ENCODE measurements at places on chromosomes 4 and X.

DNA sequence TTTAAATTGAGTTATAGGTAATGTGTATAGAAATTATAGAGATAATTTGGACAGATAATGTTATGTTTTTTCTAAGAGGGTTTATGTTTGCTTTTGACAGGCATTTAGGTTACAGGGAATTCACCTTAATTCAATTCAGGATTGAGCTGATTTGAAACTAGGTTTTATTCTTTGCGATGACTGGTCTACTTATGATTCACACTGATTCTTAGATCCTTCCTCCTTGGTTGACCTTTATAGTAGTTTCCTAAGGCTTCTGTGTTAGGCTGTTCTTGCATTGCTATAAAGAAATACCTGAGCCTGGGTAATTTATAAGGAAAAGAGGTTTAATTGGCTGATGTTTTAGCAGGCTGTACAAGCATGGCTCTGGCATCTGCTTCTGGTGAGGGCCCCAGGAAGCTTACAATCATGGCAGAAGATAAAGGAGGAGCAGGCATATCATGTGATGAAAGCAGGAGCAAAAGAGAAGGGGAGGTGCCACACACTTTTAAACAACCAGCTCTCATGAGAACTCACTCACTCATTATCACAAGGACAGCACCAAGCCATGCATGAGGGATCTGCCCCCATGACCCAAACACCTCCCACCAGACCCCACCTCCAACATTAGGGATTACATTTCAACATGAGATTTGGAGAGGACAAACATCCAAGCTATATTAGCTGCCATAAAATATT, 155.0 kb upstream of the SFRP2 start:
- DNase-seq = no peak

DNA sequence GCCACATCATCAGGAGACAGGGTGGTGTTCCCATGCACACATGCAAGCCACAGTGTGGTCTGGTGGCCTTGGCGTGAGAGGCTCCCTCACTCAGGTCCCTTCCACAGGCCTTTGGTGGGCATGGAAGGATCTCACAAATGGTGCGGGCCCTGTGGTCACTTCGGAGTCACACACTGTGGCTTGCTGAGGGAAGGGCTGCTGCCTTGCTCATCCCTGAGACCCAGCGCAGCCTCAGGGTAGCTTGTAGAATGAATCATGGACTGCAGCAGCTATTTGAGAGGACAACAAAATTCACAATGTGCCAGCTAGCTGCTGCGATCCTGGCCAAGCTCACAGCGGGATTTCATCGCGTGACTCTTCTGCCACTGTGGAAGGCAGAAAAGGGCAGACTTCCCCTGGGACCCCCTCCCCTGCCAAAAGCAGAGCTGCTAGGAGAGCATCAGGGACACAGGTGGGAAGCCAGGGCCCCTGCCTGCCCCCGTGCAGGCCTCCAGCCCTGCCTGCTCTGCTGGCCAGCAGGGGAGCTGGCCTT, 106.4 kb downstream of the ABLIM2 start:
- no peak for DNase-seq

- no peak for DNase-seq
Measured at GRCh38 chr4:128542047-128542446, 254.4 kb upstream of the PGRMC2 start.

- DNase-seq = no peak
Measured at GRCh38 chrX:38614485-38614884, 53.1 kb downstream of the TSPAN7 start.

DNA sequence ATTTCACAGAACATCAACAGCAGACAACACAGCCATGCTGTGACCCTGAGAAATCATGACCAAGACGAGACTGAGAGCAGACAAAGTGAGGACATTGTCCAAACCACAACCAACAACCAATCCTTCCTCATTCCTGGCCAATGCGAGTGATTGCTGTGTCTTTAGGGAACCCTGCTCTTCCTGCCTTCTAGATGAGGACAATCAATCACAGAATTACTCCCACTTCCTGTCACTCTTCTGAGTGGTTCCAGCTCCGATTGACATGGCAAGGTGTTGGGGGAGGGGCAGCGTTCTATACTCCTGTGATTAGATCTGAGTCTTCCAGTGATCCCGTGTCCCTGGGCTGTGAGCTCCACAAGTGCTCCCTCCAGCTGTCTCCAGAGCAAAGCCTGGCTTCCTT, 227.8 kb downstream of the STIM2 start:
- no peak for DNase-seq

DNA sequence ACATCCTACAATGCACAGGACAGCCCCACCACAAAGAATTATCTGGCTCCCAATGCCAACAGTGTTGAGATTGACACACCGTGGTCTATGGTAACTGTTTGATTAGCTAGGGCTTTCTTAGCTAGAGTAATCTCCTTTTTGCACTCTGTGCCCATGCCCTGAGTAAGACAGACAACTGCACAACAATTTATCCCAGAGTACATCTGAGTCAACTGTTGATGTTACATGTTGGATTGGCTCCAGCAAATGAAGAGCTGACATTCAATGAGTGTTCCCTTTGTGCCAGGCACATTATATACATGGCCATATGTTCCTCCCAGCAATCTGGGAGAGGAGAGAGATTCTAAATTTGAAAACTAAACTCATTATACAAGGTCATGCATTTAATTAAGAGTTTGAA, 3.9 kb upstream of the FAM9C start:
- DNase-seq = peak; percentile 71

- DNase-seq = peak; percentile 94
Measured at GRCh38 chr4:55947912-55948725, 626 bp upstream of the CEP135 start.

GRCh38 chrX:10759141-10759799, 138.9 kb upstream of the MID1 start:
- DNase-seq = no peak

GRCh38 chr4:60812811-60813210, 387.3 kb upstream of the ADGRL3 start:
- DNase-seq = no peak

- DNase-seq = no peak
Measured at GRCh38 chrX:17412692-17413091, 37.7 kb downstream of the NHS start.

- no peak for DNase-seq
Measured at GRCh38 chr4:41329361-41329760, 72.6 kb downstream of the UCHL1 start.

GRCh38 chr4:181646864-181647263, 596.3 kb upstream of the TENM3 start:
- peak; percentile 43 for DNase-seq

GRCh38 chrX:97909245-97909644, 1025.5 kb downstream of the RPA4 start:
- DNase-seq = no peak

GRCh38 chr4:39609454-39609931, 29.2 kb downstream of the SMIM14 start:
- no peak for DNase-seq

- peak; percentile 89 for DNase-seq
Measured at GRCh38 chr4:8191136-8191747, 7.8 kb upstream of the SH3TC1 start.

GRCh38 chr4:101086801-101087586, 260.3 kb downstream of the PPP3CA start:
- no peak for DNase-seq

DNA sequence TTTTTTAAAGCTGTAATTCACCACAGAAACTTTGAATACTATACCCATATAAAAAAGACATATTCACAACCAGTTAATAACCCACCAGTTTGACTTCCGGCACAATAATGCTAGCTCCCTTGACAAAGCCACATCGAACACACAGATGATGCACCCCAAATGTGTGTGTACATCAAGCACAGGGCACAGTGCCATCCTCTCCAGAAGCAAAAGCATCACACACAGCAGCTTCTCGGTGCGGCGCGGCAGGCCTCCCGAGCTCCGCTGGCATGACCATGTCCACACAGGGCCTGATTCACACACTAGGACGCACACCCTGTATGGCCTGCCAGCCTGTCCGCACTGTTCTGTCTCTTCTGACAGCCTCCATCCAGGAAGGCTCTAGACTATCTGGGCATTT, 88.0 kb downstream of the LEF1 start:
- no peak for DNase-seq

DNA sequence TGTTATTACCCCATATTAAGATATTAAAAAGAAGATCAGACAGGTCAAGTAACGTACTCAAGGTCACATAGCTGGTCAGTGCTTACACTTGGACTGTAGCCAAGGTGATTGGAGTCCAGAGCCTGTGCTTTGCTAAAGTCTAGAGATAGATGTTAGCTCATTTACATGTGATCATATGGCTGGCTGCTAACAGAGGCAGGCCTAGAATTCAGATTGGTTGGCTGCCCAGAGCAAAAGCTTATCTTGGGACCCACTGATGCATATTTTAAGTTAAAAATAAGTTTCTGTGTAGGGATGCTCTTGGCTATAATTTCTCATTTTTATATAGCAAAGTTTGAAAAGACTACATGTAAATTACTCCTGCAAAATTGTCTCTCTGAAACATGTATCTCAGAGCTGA, 18.1 kb upstream of the EXOC1L start:
- no peak for DNase-seq

DNA sequence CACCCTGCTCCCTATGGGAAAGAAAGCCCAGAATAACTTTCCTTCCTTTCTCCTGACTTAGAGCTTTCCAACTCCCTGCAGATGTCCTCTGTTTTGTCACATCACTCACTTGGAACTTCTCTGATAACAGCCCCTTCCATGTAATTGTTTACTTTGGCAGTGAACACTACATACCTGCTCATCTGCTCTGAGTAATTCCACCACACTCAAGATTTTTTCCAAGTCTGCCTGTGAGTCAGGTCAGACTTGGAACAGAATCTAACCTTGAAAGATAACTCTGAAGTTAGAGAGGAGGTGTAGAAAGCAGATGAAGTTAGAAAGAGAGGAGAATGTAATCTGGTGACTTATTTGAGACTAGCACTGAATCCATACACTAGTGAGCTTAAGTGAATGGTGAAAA, 7.4 kb downstream of the MAGEB10 start:
- peak; percentile 57 for DNase-seq

DNA sequence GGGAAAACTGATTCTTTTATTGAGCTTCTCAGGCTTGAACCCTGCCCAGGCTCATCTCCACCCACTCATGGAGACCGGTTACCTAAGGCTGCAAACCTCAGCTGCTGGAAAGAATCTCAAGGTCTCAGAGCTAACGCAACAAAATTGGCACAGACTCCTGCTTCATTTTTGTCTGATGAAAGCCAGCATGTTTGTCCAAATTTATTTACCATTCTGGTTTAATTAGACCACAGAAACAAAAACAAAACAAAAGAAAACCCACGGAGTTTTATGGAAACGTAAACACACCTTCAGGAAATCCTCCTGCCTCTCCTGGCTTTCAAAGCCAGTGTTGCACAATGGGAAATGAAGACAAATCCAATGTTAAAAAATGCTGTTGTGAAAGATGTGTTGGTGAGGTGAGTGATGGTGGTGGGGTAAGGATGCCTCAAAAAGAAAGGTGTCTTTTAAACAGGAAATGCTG, 56.4 kb upstream of the PDLIM3 start:
- peak; percentile 92 for DNase-seq

DNA sequence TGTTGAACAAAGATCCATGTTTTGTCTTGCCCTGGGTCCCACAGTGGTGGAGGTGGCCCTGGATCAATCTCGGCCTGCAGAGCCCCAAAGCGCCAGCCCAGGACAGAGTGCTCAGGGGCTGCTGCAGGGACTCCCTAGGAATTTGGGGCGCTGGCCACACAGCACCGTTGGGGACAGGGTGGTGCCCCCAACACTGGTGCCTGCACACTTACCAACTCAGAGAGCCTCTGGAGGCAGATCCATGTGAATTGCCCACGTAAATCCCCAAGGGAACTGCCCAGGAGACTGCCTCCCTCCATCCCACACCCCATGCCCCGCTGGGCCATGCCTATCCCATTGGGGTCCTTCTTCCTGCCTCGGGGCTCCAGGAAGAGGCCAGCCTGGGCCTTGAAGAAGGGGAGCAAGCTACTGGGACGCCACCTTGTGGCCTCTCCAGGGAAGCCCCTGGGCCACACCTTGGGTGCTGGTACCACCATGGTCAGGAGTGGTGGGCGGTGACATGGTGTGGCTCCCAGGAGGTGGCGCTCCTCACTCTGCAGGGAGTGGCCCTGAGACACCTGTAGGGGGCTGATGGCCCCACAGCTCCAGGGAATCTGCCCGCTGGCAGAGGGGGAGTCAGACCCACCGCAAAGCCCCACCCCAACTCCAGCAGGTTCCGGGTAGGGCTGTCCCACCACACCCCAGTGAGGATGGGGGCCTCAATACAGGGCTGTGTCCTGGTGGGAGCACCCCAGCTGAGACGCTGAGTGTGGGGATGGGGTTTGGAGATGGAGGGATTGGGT, 22.8 kb downstream of the CFAP99 start:
- peak; percentile 59 for DNase-seq

- DNase-seq = no peak
Measured at GRCh38 chrX:19615361-19615910, 100.1 kb upstream of the MAP3K15 start.

All from amniotic epithelial cell (primary cell).